GM12892 (cell line): ENCODE measurements at places on chromosomes 4 and X.

DNA sequence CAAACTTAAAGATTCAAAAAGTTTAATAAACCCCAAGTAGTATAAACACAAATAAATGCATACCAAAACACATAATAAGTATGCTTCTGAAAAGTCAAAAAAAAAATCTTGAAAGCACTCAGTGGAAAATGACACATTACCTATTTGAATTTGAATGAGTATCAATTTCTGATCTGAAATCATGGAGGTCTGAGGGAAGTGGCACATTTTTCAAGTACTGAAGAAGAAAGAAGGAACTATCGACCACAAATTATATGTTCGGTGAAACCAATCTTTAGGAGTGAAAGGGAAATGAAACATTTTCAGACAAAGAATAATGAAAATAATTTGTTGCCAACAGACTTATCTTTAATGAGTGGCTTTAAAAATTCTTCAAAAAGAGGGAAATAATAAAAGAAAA, 12.1 kb upstream of the F9 start:
- no peak for DNase-seq

- DNase-seq: no peak
These were observed 5.9 kb upstream of the SASH3 start for GRCh38 chrX:129773649-129774458.

- DNase-seq: no peak
These were observed 1.6 kb downstream of the EGF start for GRCh38 chr4:109914322-109914721.

DNA sequence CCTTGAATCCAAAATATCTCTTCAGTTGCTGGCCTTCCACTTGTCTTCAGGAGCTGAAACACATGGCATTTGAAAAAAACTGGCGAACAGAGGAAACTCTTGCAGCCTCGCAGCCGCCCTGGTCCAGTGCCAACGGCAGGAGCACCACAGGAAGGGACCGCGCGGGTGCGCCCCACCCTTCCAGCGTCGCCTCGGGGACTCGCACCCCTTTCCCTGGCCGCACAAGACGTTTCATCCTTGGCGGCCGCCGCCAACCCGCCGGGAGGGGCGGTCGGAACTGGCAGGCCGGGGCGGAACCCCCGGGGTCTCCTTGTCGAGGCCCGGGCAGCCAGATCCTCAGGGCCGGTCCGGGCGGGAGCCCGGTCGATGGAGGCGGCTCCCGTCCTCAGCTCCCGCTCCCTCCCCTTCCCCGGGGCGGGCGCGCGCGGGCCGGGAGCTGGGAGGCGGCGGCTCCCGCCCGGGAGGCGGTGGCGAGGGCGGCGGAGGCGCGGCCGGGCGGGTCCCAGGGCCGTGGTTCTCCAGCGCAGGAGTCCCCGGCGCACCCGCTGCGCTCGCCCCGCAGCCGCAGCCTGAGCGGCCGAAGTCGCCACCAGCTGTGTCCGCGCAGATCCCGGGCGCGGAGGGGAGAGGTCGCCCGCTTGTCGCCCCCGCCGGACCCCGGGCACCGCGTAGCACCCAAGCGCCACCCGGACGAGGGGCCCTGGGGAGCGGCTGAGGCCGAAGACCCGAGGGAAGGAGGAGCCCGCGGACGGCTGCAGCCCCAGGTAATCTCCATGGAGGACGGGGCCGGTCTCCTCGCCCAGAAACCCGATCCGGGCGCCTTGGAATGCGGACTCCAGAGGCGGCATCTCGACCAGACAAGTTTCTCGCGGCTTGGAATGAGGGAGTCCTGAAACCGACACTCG, 886 bp upstream of the NDST3 start:
- peak; percentile 7 for DNase-seq

GRCh38 chr4:38566806-38567398, 97.1 kb upstream of the KLF3 start:
- DNase-seq: no peak

DNA sequence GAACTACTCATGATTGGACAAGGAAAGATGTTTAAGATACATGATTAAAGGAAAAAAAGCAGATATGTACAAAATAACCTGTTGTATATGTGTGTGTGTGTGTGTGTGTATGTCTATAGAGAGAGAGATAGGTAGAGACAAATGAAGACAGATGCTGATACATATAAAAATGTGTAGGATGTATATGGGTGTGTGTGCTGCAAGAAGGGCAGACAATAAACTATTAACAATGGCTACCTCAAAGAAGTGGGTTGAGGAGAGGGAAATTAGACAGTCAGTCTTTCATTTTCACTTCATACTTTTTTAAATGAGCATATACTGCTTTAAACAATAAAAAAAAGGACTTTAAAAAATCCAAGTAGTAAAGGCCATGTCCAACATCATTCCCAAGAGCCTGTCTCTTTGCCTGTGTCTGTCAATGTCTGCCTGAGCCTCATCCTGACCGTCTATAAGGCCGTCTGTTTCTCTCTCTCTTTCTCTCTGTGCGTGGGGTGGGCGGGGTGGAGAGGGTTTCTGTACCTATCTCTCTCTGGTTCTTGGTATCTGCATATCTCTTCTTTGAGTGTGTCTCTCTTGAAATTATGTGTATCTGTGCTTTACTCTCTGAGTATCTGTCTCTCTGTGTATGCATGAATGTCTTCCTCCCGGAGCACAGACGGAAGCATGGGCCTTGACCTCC, 62.8 kb downstream of the LRBA start:
- DNase-seq: no peak

- no peak for DNase-seq
These were observed 143.2 kb upstream of the ETNPPL start for GRCh38 chr4:108906006-108906405.
